ENCODE measurements at places on chromosomes 5 and 9.

DNA sequence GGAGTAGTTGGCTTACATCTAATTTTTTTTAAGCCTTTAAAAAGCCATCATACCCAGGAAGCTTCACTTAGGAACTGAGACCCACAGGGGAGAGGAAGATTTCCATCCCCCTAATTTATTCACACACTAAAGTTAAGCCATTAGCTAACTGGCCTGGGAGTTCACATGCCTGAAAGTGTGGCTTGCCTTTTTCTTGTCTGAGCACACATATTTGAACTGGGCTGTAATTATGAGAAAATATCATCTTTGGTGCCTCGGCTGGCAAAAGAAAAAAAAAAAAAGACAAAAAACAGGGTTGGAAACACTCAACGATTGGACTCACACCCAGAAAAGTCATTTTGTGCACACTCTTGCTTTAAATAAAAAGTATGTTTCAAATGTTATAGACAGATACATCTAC is 847.3 kb downstream of the MAT2B start:
- no peak for DNase-seq

DNA sequence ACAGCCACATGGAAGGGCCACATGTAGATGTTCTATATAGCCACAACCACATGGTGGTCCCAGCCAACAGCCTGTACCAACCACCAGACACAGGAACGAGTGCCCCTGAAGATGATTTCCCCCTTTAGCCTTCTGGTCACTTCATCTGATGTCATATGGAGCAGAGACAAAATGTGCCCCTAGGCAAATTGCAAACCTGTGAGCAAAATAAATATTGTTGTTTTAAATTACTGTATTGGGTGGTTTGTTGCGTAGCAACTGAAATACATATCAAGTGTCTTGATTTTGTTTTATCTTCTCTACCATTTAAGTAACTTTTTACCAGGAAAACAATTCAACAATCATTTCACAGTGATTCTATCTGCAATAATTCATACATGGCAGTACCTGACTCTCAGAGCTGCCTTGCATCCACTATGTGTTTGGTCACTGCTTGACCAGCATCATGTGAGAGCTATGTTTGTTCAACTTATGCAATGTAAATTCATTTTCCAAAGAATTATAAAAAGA is 142.5 kb upstream of the VLDLR start:
- DNase-seq: no peak

DNA sequence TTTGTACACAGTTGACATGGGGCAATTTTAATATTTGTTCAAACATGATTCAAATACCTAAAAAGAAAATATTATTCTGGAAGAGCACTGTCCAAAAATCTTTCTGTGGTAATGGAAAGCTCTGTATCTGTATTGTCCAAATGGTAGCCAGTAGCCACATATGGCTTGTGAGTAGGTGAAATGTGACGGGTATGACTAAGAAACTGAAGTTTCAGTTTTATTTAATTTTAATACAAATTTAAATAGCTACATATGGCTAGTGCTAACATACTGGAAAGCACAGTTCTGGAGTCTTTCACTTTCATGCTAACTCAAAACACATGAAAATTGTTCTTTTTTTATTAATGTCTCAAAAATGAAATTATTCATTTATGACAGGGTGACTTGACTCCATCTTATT is 132.6 kb downstream of the PLK2 start:
- DNase-seq: no peak

DNA sequence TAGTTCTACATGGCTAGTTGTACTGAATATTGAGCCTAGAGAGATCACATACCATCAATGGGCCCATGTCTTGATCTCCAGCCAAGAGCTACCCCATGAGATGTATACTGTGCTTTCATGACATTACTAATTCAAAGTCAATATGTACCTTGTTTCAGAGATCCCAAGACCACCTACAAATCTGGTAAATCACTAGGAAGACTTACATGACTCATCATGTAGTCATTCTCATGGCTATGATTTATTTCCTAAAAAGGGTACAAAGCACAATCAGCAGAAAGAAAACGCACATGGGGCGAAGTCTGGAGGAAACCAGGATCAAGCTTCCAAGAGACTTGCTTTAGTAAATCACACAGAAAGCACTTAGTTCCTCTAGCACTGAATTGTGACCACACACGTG is 103.0 kb downstream of the PCSK5 start:
- no peak for DNase-seq

DNA sequence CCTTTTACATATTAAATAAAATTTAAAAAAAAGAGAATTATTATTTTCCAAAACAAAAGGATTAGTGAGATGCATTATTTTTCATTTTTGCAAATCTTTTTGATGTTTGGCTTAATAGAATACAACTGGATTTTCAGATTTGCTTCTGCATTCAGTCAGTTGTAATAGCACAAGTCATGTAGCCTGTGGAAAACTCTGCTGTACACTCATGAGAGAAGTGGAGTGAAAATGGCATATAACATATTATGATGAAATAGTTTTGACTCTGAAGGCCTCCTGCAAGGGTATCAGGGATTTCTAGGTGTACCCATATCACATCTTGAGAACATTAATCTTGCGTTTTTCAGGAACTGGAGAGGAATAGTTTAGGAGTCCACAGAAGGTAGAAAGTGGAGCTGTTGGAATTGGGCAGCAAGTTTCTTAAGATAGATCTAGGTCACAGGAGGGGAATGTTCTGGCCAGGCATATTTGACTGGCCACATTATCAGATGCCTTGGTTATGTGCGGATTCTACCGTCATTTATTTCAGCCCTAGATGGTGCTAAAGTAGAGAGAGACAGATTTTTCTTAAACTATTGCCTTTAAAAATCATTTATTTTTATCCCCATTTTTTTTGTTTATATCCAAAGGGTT is 16.4 kb downstream of the LNPEP start:
- no peak for DNase-seq

DNA sequence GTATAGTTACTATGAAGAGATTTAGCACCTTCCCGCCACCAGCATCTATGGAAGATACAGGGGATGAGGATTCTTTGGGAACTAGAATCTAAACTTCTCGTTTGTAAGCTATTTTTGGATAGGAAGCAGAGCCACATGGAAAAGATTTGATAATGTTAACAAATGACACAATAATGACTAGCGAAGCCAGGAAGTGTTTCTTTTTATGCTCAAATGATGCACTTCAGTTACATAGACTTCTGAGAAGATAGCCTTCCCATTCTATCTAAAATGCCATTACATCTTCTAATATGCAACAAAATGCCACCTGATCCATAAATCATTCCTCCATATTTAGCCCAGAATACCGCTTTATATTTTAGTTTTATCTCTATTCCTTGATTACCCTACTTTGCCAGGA is 17.0 kb upstream of the TNC start:
- DNase-seq: no peak

DNA sequence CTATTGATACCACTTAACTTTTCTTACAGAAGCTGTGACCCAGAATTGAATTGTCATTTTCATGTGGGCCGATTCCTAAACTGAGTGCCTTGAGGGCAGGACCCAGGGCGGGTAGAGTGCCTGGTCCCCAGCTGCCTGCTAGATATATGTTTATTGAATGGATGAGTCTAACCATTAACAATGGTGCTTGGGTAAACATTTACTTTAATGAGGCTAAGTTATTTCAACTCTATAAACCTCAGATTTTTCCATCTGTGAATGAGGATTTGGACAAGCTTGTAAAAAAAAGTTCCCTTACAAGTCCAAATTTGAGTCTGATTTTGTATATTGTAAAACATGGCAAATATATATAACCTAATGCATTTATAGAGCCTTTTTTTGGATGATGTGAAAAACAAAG is 181.8 kb upstream of the ELL2 start:
- DNase-seq: no peak

DNA sequence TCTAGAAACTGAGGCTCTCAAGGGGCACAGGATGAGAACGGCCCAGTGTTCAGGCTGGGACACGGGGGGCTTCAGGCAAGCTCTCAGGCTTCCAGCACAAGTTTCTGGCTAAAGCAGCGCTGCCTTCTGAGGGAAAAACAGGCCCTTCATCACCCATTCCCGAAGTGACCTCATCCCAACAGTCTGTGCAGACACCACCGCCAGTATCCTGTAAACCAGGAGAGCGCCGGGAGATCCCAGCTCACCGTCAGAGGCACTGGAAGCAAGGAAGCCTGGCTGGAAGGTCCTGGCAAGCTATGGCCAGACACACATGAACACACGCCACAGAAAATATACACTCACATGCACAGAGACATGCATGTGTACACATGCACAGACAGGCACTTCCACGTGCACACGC is 8.8 kb downstream of the SLC12A7 start:
- DNase-seq: no peak

- DNase-seq: no peak
Observed at GRCh38 chr5:9555961-9556360, 10.1 kb upstream of the SEMA5A start.

- DNase-seq: no peak
Observed at GRCh38 chr9:106107716-106108115, 413.4 kb downstream of the TMEM38B start.

GRCh38 chr9:36729906-36730305 is 157.2 kb downstream of the MELK start:
- DNase-seq: no peak

- no peak for DNase-seq
Observed at GRCh38 chr5:146703499-146703898, 175.1 kb downstream of the PPP2R2B start.

GRCh38 chr5:180802325-180803180 is at the start of gene MGAT1:
MGAT1 (minus strand) TSS chr5:180802806; CDS start chr5:180792971, 9,835 bp downstream.
- DNase-seq: peak; percentile 85

DNA sequence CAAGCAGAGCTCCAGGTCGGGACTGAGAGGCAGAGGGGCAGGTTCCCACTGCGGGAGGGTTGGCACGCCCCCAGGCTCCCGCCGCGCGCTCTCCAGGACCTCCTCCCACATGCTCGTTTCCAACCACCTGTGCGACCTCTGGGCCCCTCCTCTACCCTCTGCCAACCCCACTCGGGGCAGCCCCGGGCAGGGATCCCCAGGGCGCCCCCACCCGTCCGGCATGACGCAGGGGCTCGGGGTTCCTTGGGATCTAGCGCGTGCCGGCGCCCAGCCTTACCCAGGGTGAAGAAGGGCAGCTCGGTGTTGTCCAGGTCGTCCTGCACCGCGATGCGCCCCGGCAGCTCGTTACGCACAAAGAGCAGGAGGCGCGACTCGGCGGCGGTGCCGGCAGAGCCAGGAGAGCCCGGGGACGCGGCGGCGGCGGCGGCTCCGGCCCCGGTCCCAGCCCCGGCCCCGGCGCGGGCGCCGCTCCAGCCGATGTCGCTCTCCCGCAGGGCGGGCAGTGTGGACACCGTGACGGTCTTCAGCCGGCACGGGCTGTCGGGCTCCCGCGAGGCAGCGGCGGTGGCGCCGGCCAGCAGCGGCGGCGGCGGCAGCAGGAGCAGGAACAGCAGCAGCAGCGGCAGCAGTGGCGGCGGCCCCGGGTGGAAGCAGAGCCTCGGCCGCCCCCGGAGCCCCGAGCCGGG is 494 bp downstream of the ASTN2 start:
- DNase-seq: peak; percentile 37
